ENCODE measurements at places on chromosomes 6 and 20. TPM values are rescaled to one million over a fixed set of nuclear protein-coding genes. Genes with fewer than 3 reads are reported as not detected.
A peak's percentile ranks its signal among the peaks of the same experiment; 100 is the strongest.

- DNase-seq: no peak
These were observed 488.3 kb downstream of the COL12A1 start for GRCh38 chr6:74717591-74717990.

- no peak for DNase-seq
These were observed 99.8 kb downstream of the FILIP1 start for GRCh38 chr6:75393806-75394205.

- DNase-seq: no peak
These were observed 188.8 kb downstream of the BACH2 start for GRCh38 chr6:90107771-90108282.

PDYN gene
- polyA plus RNA-seq: not detected

FKBP1A gene
- polyA plus RNA-seq: 275 TPM

- DNase-seq: peak; percentile 63
These were observed 35.1 kb downstream of the RRBP1 start for GRCh38 chr20:17646961-17647301.

GRCh38 chr20:19602675-19603375 lies 155.2 kb upstream of the RIN2 start:
- peak; percentile 56 for DNase-seq

RSPO3 gene
- polyA plus RNA-seq: 18.0 TPM

GRCh38 chr20:44166008-44166407 lies 21.0 kb downstream of the JPH2 start:
- no peak for DNase-seq

DNA sequence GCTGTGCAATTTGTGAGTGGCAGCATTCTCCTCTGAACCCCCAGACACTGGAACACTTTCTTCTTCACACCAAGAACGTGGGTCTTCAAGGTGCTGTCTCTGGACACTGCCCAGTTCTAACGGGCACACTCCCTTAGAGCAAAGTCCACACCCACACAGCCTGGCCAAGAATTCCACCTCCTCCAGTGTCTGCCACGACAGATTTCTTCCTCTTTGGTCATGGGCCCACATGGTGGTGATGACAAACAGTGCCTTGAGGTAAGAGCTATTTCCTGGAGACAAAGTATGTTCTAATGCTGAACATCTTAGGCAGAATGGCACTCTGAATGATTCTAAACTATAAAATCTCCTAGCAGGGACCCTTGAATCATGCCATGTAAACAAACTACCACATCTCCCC lies 25.5 kb upstream of the SSTR4 start:
- no peak for DNase-seq

GRCh38 chr6:3194535-3195419 lies 32.7 kb downstream of the TUBB2B start:
- DNase-seq: peak; percentile 63

GRCh38 chr20:45088247-45088646 lies 12.7 kb downstream of the KCNS1 start:
- no peak for DNase-seq

CCN2 gene
- polyA plus RNA-seq: 68.7 TPM

GRCh38 chr6:12826584-12826983 lies 110.0 kb downstream of the PHACTR1 start:
- no peak for DNase-seq

DNA sequence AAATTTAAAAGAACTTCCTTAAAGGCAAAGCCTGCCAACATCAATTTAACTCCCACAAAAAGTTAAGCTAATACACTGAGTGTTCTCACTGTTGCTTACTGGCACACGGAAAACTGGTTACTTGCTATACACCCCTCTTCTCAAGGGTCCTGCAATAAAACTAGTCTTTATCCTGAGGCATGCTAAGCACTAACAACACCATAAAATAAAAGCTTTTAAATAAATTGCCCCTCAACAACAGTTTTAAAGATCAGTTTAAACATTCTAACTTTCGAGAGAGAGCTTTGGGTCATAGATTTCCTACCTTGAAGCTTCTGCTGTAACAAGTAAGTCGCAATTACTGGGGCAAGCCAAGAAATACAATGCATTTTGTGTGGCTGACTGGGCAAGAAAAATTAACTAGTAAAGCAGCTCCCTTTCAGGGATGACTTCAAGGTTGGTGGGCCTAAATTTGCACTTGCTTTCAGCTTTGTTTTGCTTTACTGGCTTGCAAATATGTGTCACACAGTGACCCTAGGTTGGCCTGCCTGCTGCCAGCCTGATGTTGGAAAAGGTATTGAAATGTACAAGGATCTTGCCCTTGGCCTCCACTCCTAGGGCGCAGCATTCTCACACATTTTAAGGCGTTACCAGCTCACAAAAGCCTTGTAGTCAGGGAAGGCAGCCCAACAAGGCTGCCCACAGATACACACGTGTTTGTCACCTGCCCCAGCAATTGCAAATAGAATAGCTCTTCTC lies 4.0 kb upstream of the HEY2 start:
- no peak for DNase-seq

GRCh38 chr6:108166664-108167448 lies 1.0 kb downstream of the NR2E1 start:
- DNase-seq: peak; percentile 24

FBXO5 gene
- 16.7 TPM for polyA plus RNA-seq

Data from muscle of back (tissue), 13 donors.